ENCODE measurements at places on chromosomes 16 and 17.

DNA sequence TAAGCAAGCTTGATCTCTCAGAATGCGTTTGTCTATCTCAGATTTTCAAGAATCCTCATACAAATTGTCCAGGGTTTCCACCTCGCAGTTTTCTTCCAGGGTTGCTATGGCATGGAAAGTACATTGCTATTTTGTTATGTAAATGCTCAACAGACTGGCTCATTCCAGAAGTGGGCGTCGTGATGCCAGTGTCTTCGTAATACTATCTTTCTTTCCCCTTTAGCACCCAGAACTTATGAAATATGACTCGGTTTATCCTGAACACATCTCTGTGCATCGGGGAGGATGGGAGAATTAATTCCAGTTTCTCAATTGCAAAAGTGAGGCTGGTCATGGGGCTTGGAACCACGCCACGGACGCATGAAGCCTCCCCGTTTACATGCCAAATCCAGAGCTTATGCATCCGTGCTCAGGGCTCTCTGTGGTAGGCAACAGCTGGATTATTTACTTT, 405.0 kb downstream of the WWOX start:
- DNase-seq: no peak

- no peak for DNase-seq
These were observed 7.3 kb downstream of the WRAP53 start for GRCh38 chr17:7695586-7695985.

DNA sequence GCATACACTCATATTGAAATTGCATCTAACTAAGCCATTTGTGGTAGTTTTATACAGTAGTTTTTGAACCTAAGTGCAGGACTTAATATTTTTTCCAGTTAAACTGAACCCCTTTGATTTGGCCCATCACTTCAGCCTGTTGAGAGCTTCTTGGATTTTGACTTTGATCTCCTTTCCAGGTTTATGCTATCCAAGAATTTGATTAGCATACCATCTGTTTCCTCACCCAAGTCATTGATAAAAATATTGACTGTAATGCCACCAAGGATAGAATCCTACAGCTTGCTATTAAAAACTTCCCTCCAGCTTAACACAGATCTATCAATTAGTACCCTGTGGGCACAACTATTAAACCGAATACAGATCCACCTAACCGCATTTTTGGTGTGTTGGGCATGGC, 7.2 kb downstream of the TMEM94 start:
- no peak for DNase-seq

DNA sequence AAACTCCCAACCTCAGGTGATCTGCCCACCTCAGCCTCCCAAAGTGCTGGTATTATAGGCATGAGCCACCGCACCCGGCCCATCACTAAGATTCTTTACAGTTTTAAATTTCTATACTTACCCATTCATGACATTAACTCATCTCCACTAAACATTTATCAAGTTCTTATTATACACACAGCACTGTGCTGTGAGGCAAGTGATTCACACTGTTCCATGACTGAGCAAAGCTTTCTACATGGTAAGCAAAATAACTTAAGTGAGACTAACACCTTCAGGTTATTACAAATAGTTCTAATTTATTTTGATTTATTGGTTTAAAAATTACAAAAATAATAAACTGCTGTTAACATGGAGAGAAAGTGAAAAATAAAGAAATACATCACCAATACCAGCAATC, 33.5 kb downstream of the MARVELD3 start:
- no peak for DNase-seq

DNA sequence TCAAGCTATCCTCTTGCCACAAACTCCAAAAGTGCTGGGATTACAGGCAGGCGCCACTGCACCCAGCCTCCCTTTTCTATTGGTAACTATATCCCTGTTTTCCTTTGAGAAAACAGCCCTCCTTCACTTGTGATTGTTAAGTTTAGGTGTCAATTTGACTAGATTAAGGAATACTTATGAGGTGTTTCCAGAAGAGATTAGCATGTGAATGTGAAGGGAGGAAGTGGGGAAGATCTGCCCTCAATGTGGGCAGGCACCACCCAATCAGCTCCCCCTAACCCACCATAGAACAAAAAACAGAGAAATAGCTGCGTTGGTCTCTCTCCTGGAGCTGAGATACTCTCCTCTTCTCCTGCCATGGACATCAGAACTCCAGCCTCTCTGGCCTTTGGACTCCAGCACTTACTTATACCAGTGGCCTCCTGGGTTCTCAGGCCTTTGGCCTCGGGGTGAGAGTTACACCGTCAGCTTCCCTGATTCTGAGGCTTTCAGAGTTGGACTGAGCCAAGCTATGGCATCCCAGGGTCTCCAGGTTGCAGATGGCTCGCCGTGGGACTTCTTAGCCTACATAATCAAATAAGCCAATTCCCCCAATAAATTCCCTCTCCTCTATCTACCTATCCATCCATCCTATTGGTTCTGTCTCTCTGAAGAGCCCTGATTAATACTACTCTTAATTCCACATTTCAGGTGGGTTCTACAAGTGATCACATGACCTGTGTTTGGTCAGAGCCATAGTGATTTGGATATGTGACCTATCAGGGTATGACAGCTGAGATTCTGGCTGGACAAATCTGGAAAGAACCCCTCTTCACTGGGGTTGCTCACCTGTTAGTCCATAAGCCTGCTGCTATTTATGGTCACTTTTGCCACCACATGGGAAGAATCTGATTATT, 12.0 kb upstream of the STAT3 start:
- no peak for DNase-seq

- DNase-seq: no peak
These were observed 234.5 kb upstream of the MYOCD start for GRCh38 chr17:12431188-12431587.

DNA sequence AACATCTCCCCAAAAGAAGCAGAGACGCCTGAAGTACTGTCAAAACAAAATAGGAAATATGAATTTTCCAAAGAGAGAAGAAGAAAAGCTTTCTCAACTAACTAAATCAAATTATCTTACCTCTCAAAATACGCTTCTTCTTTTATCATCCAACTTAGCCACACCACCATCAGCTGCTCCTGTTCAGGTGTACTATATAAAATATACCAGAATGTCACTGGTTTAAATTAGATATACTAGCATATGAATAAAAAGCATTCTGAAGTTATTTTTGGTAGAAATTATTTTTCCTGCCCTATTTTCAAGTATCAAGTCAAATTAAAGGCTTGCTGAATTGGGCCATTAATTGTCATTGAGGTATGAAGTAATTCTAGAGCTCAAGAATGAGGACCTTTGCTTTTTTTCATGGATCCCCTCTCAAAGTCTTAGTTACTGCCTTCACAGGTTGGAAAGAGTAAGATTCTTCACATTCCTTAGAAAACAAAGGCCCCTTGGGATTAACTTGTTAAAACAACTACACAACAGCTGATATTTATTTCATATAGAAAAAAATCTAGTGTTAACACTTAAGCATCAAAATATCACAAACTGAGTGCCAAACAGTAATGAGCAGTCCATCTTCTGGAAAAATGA, 30.1 kb downstream of the INTS2 start:
- no peak for DNase-seq

DNA sequence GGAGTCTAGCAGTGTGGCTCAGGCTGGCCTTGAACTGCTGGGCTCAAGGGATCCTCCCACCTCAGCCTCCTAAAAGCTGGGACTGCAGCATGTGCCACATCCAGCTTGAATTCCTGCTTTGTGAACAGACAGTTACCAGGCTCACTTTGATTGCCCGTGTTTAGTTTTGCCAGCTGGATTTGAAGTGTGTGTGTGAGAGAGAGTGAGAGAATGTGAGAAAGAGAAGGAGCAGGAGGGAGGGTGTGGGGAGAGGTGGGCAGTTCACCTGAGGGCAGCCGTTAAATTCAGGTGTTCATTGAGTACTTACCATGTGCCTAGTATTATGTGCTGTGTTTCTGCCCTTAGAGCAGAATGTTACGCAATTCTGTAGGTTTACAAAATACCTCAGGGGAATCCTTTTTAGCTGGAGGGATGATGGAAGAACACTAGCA, 4.7 kb downstream of the DUSP14 start:
- DNase-seq: no peak

GRCh38 chr17:7961421-7961820, 29.4 kb downstream of the CNTROB start:
- no peak for DNase-seq

DNA sequence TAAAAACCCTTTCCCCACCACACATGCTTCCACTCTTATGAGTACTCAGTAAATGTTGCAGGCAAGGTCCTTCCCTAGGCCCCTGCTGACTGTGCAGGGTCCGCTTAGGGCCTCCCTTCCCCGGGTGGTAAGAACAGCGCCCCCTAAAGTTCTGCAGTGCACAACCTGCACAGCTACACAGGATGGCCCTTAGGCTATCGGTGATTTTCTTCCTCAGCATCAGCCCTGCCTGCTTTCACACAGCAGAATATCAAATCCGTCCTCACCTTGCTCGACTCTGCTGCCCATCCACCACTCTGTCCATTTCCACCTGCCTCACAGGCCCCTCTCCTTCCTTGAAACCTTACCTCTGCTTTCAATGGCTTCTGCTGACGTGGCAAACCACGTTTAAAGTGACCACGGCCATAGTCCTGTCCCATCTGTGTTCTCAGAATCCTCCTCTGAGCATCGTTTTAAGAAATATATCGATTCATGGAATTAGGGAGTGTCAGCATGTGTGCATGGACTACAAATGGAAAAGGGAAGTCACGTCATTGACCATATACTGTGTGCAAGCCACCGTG, 51.4 kb upstream of the TMEM132E start:
- DNase-seq: no peak

GRCh38 chr17:66506641-66507040, 204.2 kb downstream of the PRKCA start:
- DNase-seq: no peak

DNA sequence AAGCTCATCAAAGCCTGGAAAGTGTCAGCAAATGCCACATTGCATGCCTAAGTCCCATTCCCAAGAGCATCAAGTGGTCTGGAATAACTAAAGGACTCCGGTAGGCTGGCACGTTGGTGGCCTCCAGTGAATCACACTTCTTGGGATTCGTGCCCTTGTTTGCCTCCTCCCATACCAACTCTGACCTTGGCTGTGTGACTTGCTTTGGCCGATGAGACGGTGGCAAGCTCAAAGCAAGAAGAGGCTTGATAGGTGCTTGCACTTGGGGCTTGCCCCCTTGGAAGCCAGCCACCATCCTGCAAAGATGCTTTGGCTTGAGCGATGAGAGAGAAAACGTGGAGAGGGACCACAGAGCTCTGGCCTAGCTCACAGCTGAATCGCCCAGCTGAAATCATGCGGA, 313.1 kb upstream of the ZFHX3 start:
- DNase-seq: no peak

All from skin of body (tissue), 3 donors.